Cerebellum (tissue), 4 donors: ENCODE measurements at places on chromosomes 13 and 19.

GRCh38 chr19:5843295-5843927 is 3.9 kb upstream of the FUT6 start:
- DNase-seq: no peak

- no peak for DNase-seq
These were observed 396.9 kb upstream of the SLITRK5 start for GRCh38 chr13:87274209-87274819.

- DNase-seq: no peak
These were observed 97.7 kb downstream of the ANKRD10 start for GRCh38 chr13:110817143-110817542.

DNA sequence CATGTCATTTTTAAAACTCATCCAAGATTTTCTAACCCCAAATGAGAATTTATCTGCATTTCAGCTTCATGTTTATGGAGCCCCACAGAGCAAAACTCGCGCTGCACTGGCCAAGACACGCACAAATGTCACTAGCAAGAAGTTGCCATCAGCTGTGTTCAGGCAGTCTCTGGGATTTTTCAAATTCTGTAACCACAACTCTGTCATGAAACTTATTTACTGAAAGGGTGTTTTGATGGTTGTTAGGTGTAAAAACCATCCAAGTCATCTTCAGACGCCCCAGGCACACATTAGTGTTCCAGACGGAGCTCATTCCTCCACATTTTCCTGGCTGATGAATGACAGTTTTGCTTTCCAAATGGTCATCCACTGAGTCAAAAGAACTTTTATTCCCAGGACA is 63.4 kb downstream of the SLC7A1 start:
- DNase-seq: no peak

- DNase-seq: no peak
These were observed 550.5 kb downstream of the IRS2 start for GRCh38 chr13:109235901-109236300.

DNA sequence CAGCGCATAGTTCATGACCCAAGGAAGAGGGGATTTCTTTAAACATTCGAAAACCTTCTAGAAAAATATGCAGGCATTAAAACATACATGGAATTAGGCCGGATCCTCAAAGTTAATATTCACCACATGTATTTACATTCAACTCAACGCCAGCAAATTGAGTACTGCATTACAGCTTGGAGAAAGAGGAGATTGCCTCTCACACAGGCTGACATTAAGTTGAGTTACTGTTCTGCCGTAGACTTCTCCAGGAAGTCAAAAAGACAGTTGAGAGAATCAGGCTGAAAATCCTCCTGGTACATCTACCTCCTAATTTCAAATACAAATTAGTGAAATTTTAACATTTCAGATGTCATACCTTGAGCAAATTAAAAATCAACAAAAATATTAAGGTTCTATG is 195.7 kb downstream of the URI1 start:
- DNase-seq: no peak

DNA sequence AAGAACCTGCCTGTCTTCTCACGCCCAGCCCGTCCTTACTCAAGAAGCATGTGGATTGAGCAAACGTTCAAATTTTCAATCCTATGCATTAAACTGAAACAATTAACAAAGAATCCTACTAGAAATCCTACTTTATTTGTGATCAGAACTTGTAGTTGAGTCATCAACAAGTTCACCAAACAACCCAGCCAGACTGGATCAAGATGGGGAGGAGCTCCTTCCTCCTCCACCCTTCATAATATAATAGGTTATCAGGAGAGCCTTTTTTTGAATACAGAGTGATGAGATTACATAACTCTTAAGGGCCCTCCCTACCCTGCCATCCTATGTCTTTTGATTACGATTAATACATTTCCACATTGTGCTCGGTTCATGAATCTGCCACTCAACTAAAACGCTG is 32.7 kb downstream of the SOX21 start:
- DNase-seq: no peak

DNA sequence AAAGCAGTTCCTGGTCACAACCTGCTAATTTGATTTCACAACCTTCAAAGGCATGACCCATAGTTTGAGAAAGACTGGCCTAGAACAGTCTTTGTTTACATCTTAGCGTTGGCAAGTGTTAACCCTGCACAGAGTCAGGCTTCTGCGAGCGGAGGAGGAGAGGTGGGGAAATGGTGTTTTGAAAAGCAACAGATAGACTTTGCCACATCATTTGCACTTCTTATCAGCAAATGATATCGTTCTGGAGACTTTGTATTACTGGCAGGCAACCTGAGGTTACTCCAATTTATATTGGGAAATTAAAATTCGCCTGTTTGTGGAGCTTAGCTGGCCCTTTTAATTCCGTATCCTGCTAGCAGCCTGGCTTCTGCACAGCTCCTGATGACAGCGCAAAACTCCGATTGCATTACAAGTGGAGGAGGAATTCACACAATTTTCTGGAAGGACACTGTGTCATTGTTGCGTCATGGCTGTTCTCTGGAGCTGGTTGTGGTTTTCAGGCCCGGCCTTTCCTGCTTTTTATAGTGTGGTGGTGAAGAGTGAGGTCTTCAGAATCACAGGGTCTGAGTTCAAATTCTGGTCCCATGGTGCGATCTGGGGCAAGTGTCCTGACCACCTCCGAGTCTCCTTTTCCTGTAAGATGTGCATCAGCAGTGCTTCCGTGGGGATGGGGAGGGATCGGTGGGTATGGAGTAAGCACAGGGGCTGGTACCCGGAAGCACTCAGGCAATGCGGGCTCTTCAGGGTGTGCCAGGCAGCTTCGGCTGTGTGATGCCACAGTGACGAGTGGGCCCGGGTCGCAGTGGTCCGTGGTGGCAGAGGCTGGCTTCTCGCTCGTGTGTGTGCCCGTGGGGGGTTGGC is 49.1 kb upstream of the EHD2 start:
- no peak for DNase-seq

DNA sequence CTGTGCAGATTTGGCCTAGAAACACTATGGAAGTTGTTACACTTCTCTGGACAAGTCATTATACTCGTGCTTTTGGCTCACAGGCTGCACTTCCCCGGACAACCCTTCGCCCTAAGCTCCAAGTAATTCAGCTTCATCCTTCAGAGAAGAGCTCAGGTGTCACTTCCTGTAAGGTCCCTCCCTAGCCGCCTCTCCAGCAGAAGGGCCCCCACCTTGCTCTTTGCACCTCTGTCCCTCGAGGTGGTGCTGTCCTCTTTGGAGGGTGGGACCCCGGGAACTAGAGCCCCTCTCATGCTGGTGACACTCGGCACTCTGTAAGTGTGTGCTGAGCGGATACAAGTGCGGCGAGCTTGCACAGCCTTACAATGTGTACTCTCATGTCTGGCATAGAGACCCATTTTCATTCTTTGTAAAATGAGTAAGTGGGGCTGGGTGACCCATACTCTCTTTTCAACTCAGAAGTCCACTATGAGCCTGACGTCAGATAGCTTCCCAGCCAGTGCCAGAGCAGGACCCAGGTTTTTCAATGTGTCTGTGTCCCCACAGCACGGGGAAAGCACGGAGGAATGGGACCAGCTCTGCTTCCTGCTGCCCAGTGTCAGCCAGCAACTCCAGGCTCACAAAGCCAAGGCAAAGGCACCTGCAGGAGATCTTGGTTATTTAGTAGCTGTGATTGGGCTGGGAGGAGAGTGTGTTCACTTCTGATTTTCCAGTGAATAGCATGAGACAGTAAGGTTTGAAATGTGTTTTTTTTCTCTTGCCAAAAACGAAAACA is 26.9 kb downstream of the CHAMP1 start:
- DNase-seq: no peak

- no peak for DNase-seq
These were observed 15.1 kb downstream of the ZNF175 start for GRCh38 chr19:51586103-51586728.

DNA sequence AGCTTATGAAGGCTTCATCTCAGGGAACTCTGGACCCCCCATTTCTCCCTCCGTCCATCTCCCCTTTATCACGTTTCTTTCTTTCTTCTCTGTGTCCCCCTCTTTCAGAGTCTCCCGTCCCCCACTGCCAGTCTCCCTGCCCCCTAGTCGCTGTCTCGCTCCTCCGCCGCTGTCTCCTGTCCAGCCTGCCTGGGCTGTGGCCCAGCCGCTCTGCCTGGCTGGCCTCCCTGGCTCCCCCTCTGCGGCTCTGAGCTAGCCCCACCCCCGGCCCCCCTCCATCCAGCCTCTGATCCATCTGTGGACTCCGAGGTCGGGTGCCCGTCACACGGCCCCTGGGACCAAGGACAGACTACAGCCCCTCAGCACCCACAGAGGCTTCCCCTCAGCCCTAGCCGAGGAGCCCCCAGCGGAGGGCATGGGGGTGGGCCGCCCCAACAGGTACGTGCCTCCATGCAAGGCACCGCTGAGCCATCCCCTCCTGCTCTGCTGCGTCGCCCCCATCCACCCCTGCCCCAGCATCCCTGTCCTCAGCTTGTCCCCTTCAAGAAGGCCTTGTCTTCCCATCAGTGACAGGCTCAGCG is 1.1 kb upstream of the KCNJ14 start:
- peak; percentile 41 for DNase-seq

GRCh38 chr13:106110241-106110855 is 425.1 kb downstream of the EFNB2 start:
- no peak for DNase-seq

GRCh38 chr13:31674051-31674450 is 65.3 kb upstream of the RXFP2 start:
- no peak for DNase-seq

GRCh38 chr13:26759907-26760831 is at the start of gene GPR12:
GPR12 (minus strand) TSS chr13:26760786; CDS start chr13:26759827, 959 bp downstream.
- peak; percentile 44 for DNase-seq
